ENCODE measurements at places on chromosomes 5 and 9. TPM values are rescaled to one million over a fixed set of nuclear protein-coding genes. Genes with fewer than 3 reads are reported as not detected.

GRCh38 chr9:98719055-98719454 is 10.3 kb upstream of the GABBR2 start:
- DNase-seq, result no peak

- no peak for DNase-seq
Measured at GRCh38 chr5:67141644-67142043, 55.0 kb downstream of the CD180 start.

Gene ANKRD31
- 0.13 TPM for total RNA-seq

Gene ANKRD33B
- total RNA-seq, result 156 TPM

Gene SLC6A19
- total RNA-seq, result not detected
